ENCODE measurements at places on chromosomes 12 and 14.

- no peak for DNase-seq
Observed at GRCh38 chr12:41604830-41605229, 416.7 kb downstream of the PDZRN4 start.

DNA sequence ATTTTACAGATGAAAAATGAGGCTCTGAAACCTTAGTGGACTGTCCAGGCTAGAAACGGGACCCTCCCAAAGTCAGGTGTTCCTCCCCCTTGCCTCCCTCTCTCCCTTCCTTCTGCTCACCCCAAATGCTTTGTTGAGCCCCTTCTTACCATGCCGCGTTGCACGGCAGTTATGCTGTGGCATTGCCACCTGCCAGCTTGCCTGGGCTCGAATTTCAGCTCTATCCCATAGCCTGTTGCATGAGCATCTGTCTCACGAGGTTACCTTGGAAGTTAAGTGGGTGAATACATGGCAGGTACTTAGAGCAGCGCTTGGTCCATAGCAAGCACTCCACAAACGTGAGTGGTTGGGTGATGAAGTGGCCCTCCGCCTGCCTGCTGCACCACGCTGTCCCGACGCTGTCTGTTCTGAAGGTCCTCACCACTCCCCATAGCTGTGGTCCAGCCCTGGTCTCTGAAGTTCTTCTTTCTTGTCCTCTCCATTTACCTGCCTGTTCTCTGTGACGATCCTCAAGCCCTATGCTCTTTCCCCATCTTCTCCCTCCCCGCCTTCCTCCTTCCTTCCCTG, 269.9 kb downstream of the CACNA1C start:
- DNase-seq: no peak

DNA sequence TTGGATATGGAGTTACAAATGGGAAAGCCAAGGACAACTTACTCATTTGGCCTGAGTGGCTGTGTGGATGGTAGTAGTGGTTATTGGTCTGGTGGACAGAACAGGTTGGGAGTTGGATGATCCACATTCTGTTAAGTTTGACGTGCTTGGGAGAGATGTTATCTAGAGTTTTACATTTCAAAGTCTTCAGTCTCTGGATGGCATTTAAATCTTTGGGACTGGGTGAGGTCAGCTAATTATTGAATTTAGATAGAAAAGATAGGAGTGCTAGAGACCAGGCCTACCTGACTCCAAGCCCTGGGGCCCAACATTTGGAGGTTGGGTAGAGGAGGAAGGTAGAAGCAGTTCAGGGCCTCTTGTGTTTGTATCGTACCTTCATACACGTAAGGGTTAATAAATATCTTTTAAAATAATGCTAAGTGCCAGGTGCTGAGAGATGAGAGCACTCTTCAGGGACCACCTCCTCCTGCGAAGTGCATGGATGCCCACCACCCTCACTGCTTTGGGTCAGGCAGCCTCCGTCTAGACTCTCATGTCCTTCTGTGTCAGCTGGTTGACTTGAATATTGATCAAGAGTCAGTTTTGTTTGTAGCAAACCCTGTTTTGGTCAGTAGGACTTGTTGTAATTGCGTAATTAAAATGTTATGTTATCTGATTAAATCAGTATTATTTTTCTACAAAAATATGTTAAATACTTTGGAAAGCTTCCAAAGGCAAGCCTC, 460.4 kb upstream of the RGS6 start:
- DNase-seq: no peak

- DNase-seq: no peak
Observed at GRCh38 chr14:31057701-31058364, 31.7 kb upstream of the STRN3 start.

DNA sequence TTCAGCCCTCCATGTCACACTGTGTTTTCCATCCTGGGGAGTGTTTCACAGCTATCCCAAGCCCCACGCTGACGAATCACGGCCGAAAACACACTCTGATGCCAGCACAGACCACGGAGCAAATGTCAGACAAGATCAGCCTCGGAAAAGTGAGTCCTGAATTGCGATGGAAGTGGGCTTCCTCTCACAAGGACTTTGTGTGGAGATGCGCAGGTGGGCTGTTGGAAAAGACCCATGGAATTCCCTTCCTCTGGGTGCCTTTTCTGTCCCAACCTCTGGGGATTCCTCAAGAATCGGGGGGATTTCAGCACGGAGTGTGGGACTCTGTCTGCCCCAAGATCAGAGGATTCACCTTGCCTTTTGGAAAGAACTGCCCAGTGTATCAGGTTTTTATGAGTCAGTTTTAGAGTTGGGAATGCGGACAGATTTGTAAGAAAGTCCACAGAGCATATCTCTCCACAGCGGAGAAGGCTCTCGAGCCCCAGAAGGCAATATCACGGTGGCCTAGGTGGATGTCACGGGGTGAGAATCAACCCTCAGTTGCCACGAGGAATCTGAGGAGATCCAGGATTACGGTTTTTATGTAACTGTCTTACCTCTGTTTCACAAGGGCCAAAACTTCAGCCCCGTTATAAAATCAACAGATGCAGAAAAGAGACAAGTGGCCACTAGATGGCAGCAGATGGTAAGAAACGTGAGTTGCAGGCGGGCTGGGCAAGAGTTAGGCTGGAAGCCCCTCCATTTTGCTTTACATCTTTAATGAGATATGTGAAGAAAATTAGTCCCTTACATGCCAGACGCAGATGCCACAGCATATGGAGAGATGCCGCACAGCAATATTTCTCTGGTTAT, 201.9 kb downstream of the DAD1 start:
- DNase-seq: no peak

DNA sequence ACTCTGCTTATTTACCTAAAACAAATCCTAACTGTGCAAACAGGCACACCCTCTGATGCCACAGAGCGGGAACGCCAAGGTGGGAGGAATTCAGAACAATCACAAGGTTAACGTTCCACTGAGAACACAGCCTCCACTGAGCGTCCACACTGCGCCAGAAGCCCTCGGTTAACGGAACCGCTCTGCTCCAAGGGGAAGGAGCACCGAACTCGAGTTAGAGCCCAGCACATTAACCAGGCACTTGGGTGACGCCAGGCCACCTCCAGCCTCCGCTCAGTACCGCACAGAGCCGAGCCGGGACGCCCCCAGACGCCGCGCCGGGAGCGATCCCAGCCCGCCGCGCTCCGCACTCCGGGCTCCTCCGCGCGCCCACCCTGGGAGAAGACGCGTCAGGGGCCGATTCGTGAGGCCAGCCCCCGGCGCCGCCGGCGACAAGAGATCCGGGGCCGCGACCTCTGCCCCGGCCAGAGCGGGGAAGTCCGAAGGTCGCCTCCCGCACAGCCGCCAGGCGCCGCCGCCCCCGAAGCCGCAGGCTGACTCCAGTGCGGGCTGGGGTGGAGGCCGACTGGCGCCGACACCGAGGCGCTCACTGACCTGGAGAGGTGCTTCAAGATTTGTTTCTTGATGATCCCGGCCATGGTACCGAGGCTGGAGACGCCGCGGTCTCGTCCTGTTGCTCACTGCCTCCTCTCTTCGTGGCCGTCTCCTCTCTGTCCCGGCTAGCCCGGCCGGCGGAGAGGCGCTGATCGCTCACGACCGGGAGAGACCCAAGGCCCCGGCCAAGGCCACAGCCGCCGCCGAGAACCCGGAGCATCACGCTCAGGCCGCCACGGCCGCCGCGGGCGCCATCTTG, 450 bp downstream of the BLTP3B start:
- peak; percentile 10 for DNase-seq

DNA sequence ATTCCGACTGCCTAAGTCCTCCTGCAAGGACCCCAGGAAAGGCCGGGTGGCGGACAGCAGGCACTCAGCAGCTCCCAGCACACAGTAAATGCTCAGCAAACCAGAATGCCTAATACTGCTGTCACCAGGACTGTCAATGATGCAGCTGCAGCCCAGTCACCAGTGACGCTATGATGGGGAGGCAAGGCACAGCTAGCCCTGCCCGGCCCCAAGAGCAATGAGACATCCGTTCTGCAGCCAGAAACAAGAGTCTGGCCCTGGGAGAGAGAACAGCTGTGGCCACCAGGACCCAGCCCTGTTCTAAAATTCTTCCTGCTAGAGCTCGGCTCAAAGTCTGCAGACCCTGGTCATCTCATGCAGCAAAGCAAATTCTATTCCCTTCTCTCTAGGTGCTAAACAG, 69.8 kb downstream of the NCOR2 start:
- no peak for DNase-seq

DNA sequence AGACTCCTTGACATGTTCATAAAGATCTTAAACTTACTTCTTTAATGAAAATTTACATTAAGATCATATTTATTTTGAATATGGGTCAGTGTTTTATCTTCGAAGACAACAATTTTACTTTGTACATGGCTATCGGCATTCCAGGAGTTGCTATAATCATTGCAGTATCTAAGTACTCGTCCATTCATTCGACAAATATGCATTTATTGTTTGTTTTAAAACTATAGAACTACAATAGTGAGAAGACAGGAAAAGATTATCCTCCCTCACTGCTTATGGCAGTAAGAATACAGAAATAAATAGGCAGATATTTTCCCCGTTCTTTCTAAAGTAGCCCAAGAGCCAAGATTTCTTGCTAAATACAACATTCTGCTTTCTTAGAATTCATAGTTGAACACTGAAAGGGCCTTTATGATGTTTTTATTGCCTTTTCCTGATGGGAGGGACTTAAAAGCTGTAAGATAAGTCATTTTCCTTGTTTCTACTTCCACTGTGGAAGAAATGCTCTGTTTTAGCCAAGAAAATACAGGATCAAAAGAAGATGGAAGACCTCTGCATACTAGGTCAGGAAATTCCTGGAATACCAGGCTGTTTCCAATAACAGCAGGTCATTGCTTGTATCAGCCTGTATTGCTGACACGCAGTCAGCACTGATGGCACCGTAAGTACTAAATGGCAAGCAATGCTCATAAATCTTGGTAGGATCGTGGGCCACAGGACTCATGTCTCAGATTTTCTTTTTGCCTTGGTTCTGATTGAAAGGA, 521.0 kb upstream of the ATP2B1 start:
- no peak for DNase-seq

DNA sequence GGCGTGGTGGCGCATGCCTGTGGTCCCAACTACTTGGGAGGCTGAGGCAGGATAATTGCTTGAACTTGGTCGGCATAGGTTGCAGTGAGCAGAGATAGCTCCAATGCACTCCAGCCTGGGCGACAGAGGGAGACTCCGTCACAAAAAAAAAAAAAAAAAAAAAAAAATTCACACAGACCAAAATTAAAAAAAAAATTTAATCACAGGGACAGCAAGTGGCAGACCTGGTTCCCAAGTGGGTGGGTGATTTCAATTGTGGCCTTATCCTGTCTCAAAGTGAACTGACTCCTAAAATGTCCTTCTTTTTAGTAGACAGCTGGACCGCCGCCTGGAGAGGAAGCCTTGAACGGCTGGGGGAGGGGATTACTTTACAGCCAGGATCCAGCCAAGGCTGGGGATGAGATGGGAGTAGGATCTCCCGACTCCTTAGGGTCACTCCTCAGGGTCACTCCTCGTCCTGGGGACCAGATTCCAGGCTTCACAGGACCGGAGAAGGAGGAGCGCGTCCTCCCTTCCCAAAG, 1.5 kb upstream of the KCNH3 start:
- DNase-seq: no peak

GRCh38 chr12:60263161-60263560, 667.3 kb downstream of the SLC16A7 start:
- DNase-seq: no peak

DNA sequence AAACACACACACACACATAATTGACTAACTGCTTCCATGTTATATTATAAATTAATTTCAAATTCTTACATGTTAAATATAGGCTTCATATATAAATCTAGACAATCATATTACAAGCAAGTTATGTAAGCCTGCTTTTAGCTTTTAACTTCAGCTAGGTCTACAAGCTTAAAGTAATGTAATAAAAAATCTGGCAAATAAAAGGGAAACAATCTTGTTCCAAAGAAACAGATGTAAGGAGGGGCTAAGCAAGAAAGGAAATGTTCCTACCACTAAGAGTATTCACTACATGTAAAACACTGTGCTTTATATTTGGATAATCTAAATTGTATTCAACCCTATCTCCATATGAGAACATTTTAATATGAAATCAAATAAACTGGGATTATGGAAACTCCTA, 110.4 kb downstream of the SLC6A15 start:
- no peak for DNase-seq

DNA sequence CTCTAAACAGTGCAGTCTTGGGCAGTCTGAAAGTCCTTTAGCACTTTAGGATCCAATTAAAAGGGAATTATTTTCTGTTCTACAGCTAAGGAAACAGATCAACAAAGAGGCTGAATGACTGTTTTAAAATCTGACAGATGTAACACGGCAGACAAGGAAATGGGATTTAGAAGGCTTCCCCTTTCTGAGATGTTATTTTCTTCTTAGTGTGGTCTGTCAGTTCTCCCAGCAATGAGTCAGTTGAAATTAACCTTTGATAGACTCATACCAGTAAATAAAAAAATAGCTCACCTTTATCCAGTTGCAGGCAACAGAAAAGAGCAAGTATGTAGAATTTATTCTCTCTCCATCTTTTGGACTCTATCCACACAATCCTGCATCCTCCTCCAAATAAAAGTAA, 98.1 kb downstream of the NEDD1 start:
- DNase-seq: no peak

DNA sequence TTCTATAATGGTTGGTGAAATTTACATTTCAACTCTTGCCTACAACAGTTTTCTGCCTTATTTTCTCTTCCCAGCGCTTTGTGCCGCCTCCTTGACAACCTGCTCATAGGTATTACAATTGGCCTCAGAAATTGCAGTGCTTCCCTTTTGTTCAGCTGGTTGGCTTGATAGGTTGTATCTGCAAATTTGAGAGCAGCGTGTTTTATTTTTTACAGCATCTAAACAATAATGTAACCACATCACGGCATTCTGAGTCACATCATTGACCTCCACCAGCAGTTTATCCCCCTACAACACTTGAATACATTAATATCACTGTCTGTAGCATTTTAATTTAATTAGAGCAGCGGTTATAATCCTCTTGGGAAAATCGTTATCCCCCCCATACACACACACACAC, 99.4 kb downstream of the ETV6 start:
- no peak for DNase-seq

- DNase-seq: no peak
Observed at GRCh38 chr14:31270196-31270772, 62.7 kb upstream of the HECTD1 start.

All from activated CD4-positive, CD25-positive, alpha-beta regulatory T cell (primary cell).